ENCODE measurements at places on chromosomes 2 and 18. TPM values are rescaled to one million over a fixed set of nuclear protein-coding genes. Genes with fewer than 3 reads are reported as not detected.
A peak's percentile ranks its signal among the peaks of the same experiment; 100 is the strongest.

DNA sequence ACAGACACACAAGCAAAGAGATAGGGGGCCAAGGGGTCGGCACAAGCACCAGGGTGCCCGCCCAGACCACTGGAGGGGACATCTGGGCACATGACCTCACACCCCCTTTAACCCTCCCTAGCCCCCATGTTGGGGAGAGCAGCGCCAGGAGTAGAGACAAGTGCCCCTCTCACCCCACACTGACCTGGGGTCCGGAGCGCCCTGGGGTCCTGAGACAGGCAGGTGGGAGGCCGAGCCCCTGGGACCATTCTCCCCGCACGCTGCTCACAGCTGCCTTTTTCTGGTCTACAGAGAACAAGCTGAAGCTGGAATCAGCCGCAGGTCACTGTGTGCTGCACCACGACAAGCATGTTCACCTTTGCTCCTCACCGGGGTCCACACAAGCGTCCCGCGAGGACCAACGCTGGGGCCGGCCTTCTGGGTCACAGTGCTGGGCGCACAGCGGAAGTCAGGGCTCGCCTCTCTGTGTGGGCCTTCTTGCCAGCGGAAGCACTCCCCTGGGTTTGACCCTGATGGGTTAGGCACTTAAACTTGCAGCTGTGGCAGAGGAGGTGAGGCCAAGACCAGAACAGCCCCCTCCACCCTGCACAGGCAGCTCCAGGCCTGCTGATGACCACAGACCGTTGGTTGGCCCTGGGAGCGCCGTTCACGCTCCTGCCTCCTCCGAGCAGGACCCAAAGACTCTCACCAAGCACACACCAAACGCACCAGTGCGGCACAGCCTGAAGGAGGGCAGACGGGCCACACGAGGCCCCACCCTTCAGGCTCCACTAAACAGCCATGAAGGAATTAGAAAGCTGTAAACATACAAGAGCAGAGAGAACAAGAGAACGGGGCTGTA is 275.3 kb downstream of the EIPR1 start:
- DNase-seq = peak; percentile 60

DNA sequence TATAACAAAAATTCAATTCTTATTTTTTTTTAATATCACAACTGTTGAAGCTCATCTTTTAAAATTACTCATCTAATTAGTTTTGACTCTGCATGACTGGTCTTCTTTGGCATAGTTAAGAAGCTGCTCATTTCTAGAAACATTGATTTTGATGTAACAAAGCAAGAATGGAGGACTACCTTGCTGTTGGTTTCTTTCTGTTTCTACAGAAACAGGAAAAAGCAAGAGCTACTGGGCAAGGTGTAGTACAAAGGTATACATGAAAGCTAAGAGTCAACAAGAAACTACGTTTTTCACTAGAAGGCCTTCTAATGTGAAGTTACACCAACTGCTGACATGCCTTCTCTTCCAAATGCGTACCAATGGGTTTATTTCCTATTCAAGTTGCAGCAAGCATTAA is 90.6 kb upstream of the SYT4 start:
- no peak for DNase-seq

MOCOS gene
- 1.2 TPM for total RNA-seq

ATF2 gene
- 49.6 TPM for total RNA-seq

- no peak for DNase-seq
These were observed 99.6 kb upstream of the KLF7 start for GRCh38 chr2:207265332-207265731.

TLX2 gene
- not detected for total RNA-seq

NHEJ1 gene
- 11.6 TPM for total RNA-seq

HTR2B gene
- 4.9 TPM for total RNA-seq

- no peak for DNase-seq
These were observed 684.0 kb downstream of the DSC3 start for GRCh38 chr18:30358555-30358954.

- no peak for DNase-seq
These were observed 8.7 kb downstream of the MAL start for GRCh38 chr2:95034221-95034620.

- no peak for DNase-seq
These were observed 18.2 kb upstream of the PCBP1 start for GRCh38 chr2:70069049-70069448.

DNA sequence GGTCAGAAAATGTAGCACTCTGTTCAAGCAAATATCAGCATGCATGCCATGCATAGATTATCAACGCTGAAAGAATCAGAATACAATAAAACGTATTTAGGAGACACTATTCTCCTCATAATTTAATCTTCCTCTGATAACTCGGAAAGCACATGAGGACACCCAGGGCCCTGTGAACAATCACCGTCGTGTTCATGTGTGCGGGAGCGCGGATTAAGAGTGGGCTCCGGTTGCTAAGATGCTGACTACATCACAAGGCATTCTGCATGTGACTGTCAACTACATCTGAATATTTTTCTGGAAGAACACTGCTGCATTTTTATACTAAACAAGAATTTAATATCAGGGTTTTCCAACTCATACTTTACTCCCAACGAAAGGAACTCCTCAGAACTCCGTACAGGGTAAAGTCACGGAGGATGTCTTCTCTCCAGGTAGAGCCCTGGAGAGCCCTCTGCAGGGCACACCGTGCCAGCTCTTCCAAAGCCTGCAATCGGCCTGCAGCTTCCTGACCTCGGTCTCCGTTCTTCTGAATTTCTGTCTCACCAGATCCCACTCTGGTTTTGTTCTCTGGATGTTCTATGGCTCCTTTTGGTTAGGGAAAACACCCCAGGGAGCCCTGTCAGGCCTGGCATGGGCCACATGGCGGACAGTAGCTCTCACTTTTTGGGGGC is 59.6 kb downstream of the ZNF516 start:
- DNase-seq = no peak

DNA sequence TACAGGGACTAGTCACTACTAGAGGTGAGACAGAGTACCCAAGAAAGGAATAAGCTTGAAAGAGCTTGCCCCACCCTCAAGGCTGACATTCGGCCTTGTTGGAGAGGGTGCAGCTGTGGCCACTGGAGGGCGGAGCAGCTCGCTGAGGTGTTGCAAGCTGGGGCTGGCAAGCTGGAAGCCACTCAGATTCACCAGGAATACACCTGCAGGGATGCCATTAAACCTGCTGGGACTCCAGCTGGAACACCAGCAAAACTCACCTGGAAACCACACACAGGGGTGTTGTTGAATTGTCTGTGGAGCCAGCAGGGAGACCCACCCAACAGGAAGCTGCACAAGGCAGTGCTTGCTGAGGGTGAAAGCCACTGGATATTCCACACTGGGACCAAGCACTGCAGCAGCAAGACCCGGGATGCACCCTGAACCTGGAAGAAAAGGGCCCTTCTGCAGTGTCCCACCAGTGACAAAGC is 26.1 kb downstream of the KCTD18 start:
- no peak for DNase-seq

DNA sequence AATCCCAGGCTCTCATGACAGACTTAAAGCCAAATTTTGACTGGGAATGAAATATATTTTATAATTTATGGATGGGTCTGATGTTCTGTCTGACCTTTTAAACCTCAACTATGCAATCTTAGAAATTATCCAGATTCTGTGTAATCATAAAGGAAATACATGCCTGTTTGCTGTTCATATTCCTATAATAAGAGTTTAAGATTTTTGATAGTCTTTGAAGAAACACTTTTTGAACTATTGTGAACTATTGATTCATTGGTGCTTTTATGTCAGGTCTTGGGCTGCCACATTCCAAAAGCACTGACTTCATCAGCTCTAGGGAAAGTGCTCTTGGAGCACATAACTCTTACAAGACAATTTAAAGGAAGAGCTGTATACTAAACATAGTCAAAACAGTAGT is 64.2 kb downstream of the CCDC150 start:
- DNase-seq = no peak

DNA sequence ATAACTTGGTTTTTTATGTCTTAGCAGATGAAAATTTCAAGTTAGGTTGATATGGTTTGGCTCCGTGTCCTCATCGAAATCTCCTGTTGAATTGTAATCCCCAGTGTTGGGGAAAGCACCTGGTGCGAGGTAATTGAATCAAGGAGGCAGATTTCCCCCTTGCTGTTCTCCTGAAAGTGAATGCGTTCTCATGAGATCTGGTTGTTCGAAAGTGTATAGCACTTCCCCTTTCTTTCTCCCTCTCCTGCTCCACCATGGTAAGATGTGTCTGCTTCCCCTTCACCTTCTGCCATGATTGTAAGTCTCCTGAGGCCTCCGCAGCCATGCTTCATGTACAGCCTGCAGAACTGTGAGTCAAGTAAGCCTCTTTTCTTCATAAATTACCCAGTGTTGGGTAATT is 242.1 kb upstream of the TNP1 start:
- DNase-seq = no peak

LIPG gene
- total RNA-seq = 1.7 TPM

KYNU gene
- total RNA-seq = 3.0 TPM

DNA sequence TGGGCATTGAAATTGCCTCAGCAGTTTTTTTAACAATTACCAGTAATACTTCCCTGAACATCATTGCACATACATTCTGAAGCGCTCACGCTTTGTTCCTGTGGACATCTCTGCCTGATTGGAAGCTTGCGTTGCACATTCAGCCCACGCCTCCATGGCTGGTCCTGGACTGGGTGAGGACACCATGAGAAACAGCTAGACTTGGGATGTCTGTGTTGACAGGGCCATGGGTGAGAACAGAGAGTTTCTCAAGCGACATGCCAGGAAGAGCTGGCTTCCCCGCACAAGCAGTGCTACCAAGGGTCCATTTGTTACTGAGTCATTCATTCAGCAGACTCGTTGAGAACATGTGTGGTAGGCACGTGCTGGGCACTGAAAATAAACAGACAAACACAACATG is 166.3 kb downstream of the GBX2 start:
- DNase-seq = no peak

YES1 gene
- 28.7 TPM for total RNA-seq

DNA sequence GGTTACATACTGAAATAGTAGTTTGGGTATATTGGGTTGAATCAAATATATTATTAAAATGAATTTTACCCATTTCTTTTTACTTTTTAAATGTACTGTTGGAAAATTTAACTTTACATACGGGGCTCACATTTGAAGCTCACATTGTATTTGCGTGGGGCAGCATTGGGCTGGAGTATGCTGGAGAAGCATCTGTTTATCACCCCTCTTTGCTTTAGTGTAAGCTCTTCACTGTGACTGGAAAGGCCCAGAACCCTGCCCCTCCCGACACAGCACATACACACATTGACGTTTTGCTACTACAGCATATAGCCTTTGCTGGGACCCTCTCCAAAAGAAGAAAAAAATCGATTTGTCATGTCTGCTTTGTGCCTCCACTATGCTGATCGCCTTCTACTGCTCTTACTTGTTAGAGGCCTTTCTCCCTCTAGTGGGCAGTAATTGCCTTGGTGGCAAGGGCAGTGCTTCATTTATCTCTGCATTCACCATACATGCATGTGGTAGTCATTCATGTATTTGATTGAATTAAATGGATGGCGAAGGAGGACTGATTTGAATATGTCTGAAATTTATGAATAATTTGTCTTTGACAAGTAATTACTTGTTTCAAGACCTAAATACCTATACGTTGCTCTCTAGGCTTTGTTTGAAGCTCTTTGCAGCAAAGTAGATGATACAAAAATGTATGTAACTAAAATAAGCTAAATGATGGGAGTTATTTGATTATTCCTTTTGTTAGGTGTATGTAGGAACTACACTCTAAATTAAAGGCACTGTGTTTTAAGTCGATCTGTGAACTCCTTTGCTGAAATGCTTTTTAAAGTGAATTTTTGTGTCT is 37.4 kb downstream of the VAPA start:
- DNase-seq = no peak

DNA sequence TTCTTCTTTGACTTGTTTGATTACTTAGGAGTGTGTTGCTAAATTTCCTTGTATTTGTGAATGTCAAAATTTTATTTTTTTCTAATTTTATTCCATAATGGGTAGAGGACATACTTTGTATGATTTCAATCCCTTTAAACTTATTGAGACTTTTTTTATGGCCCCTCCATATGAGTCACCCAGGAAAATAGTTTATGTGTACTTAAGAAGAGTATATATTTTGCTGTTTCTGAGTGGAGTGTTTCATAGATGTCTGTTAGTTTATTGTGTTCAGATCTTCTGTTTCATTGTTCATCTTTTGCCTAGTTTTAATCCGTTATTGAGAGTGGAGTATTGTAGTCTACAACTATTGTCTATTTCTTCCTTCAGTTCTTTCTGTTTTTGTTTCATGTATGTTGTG is 81.9 kb downstream of the EPB41L5 start:
- no peak for DNase-seq

CROCC2 gene
- 0.09 TPM for total RNA-seq

FAM110C gene
- 2.5 TPM for total RNA-seq

BOK gene
- 29.7 TPM for total RNA-seq

DNA sequence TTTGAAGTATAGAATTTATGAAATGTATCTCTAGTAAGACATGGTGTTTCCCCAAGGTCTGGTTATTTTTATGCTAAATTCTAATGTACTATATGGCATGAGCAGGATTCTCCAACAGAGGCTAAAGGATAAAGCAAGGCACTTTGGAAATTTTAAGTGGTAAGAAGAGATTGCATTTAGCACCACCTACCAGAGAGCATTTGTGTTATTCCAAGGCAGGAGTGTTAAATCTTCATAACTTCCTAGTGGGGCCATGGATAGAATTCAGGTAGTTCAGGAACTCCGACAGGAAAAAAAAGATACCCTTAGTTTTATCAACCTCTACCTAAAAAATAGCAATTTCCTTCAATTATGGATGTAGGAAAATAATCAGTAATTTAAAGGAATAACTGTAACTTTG is 497.4 kb upstream of the CRIM1 start:
- DNase-seq = no peak

- no peak for DNase-seq
These were observed 44.8 kb downstream of the ASAP2 start for GRCh38 chr2:9251154-9252001.

- DNase-seq = no peak
These were observed 167.2 kb upstream of the SPOPL start for GRCh38 chr2:138334323-138334722.

DNA sequence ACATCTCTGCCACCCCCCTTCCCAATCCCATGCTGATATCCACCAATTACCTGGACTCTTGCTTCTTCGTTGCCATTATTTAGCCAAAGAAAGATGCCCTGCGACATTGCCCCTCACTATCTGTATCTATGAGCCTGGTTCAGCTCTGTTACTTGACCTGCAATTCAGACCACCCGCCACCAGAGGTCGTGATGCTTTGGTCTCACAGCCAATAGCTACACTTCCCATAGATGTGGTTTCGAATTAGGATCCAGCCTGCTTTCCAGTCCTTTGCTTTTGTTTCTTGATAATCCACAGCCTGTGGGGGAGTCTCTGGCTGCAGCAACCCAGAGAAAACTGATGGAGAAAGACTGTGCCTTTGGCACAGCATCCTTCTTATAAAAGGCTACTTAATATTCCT is 239.4 kb downstream of the KLHL29 start:
- peak; percentile 65 for DNase-seq

- DNase-seq = no peak
These were observed 136.6 kb downstream of the SPAG16 start for GRCh38 chr2:213420828-213421385.
